ENCODE measurements at places on chromosomes 3 and 15.

DNA sequence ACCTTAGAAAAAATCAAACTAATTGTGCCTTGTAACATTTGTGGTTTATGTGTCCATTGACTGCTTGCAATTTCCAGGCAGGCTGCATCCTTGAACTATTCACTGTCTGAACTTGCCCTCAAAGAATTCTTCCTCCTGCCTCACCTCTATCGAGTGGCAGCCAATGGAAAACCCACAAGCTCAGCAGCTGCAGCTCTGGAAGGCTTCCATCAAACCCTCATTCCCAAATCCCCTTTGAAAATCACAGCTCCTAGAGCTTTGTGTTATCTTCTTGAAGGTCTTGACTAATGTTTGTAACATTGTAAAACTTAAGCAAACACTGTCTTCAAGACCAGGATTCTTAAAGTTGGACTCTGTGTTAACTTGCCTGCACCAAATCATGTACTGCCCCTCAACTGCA is 81.1 kb downstream of the FILIP1L start:
- no peak for DNase-seq

DNA sequence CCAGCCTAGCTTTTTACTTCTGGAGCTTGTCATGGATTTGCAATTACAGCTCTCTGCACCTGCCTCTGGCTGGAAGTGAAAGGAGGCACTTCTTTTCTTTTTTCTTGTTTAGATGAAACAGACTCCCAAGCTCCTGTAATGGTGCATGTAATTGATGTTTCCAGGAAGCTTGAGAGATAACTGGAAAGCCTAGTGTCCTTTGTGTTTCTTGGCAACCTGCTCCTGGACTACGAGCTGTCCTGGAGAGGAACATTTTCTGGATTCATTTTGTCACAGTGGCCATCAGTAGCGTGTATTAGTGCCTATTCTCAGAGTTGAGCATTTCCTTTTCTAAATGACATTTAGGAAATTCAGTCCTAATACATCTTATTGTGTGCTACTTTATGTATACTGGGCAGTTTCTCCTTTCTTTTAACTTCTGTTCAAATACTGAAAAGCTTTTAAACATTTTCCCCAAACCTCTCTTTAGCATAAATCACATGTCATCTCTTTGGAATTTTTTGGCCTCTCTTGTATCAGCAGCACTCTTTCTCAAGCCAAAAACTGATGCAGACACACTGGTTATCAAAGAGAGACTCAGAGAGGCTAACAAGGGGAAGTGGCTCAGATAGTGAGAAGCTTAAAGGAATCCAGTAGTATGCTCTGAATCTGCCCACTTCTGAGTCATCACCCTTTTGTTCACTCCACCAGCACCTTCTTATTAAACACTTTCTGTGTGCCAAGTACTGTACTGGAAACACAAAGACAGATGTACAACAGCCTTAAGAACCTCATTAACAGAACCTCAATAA is 62.6 kb upstream of the SLC2A2 start:
- DNase-seq = peak; percentile 48

DNA sequence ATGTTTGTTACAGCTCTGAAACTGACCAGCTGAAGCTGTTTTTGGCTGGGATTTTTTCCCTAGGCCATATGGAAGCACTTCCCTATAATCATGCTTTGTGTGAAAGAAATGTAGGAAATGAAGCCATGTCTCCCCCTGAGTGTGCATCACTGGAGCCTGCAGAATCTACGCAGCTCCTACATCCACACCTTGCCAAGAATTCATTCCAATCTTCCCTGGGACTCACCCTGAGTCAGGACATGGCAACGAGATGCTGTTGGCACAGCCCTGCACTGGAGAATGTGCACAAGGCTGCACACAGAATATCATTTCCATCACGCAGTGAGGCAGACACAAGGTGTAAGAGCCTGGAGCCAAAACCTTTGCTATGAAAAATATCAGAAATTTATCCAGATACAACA is 189.5 kb downstream of the ADAMTSL3 start:
- no peak for DNase-seq

- DNase-seq = no peak
Observed at GRCh38 chr3:178705925-178706324, 169.7 kb downstream of the KCNMB2 start.

DNA sequence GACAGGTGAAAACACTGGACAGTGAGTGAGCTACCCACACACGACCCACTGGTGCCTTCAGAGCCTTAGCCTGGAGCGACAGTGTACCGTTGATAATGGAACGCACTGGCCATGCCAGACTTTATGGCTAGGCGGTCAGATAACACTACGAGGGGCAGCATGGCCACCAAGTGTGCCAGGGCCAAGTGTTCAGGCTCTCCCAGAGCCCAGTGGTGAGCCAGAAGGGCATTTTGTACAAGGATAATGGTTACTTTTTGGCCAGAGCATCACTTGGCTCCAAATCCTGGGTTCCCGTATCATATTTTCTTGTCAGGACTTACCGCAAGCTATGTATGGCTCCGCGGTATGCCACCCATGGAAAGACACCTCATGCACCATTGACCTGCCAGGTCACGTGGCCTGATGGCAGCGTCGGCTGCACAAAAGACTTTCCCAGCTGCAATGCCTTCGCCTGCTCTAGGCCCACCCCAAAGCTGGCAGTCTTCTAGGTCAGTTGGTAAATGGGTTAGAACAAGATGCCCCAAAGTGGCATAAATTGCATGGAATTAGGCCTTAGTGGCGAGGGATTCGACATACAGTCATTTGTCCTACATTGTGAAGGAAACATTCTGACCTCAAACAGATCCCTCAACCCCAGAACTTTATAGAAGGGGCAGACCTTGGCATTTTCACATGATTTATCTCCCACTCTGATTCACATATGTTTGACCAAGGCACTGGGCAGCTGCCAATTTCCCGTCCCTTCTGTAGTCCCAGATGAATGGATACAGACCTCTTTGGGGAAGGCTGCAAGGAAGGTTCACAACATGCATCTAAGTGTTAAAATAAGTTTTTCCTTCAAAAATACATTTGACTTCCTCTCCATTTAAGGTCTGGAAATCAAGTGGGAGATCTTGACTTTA is 12.2 kb upstream of the SLC28A1 start:
- peak; percentile 37 for DNase-seq

DNA sequence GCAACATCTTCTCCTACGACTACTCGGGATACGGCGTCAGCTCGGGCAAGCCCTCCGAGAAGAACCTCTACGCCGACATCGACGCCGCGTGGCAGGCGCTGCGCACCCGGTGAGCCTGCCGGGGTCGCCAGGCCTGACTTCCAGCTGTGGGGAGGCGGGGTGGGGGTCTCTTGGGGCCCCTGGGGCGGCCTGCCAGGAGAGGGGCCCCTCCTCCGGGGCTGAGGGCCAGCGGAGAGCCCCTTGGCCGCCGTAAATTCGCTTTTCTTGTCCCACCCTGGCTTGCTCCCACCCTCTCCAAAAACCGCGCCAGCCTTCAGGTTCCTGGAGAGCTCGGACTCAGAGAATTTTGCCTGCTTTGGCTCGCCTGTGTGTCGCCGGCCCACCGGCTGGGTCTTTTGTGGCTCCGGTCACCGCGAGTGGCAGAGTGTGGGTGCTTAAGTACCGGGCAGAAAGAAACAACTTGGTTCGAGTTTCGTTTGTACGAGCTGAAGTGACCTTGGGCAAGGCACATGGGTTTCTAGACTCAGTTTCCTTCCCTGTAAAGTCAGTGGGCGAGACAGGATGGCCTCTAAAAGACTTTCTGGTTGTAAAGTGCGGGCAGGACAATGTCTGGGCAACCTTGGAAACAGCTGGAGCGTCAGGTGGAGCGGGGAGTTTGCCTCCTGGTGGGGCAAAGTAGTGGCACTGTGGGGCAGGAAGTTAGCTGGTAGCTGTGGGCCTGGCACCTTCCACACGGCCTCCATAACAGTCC is 976 bp downstream of the ABHD17C start:
- DNase-seq = peak; percentile 53

DNA sequence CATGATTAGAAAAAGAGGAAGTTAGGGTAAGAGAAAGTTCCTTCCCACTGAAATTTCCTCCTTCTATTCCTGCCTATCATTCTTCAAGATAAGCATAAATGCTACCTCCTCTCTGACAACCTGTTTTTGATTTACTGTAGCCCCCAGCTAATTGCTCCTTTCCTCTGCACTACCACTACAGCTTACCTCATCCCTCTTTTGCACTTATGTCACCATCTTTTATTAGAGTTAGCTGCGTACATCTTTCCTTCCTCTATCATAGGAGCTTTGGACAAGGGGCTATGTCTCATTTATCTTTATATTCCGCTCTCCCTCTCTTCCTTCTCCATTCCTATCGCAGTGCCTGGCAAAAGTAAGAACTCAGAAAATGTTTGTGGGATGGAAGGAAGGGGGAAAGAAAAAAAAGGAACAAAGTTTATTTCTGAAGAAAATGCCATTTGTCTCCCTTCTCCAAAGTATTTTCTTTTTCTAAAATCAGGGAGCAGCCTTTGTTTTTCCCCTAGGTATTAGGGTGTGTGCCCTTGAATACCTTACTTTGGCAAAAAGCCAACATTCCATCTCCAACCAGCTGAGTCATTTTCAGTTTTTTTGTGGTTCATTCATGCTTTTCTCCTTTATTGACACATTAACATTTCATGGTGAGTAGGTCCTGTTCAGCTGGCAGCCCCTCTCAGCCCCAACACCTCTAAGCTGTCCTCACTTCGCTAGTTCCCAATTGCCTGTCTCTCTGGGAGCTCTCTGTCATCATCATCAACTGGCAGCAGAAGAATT is 87.6 kb upstream of the SOX2 start:
- no peak for DNase-seq

DNA sequence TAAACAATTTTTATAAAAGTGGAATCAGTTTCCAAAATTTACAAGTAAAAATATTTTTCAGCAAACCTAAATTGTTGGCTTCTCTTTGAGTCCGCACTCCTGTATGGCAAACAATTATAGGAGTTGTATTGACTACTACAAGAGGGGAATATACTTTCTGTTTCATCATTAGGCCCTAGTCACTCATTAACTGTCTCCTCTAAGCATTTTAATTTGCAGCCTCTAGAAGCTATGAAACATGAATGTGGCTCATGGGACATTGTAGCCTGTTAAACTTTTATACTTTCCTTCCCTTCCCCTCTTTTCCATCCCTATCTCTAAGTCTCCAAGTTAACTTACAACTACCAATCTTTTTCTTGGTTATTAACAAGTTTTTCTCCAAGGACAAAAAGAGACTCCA is 58.9 kb upstream of the CBLB start:
- no peak for DNase-seq

DNA sequence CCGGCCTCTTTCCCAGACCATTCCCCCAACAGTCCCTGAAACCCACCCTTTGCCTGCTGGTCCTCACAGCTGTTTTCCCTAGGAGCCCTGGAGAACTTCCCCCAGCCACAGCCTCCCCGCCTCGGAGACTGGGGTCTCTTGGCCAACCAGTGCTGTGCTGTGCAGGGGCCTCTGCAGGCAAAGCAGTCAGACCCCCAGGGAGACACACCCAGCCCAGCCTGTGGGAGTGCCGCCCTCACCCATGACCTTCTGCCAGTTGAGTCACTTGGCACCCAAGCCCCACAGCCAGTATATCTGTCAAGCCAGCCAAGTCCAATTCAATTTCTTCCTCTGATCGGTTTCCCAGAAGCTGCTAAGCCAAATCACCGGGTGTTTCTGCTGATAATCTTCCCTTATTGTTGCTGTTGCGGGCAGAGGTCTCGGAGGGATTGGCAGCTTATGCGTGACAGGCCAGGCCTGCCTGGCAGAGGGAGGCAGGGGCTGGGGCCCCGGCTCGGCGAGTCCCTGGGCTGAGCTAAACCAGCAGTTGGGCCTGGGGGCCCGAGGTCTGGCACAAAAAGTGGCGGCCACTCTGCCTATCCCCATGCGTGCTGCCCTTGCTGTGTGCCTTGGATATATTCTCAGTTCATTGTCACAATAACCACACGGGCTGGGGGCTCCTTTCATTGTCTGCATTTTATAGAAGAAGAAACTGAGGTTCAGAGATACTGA is 65.6 kb upstream of the SLC6A1 start:
- no peak for DNase-seq

DNA sequence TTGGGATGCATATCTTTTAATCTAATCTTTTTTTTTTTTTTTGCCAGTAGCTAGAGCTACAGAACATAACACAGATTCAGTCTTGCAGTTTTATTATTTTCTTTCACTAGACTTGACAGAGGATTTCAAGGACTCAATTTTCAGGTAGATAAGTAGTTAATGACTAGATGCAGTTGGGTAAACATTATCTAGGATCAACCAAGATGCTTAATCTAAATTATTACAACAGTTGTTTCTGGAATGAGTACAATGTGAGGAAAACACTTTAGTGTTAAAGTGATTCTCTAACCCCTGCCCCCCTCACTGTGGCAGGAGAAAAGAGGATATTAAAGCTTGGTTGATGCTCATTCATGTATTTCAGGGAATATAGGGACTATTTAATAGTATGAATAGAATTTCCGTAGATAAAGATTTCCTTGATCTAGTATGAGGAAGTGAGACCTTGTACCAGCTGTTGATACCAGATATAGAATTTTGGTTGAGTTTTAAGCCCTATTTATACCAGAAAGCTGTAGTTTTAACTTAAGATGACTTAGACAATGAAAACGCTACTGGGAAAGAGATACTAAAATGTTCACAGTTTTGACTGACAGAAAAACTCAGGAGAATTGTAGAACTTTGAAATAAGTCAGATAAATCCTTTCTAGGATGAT is 389.0 kb upstream of the C2CD4B start:
- DNase-seq = no peak

DNA sequence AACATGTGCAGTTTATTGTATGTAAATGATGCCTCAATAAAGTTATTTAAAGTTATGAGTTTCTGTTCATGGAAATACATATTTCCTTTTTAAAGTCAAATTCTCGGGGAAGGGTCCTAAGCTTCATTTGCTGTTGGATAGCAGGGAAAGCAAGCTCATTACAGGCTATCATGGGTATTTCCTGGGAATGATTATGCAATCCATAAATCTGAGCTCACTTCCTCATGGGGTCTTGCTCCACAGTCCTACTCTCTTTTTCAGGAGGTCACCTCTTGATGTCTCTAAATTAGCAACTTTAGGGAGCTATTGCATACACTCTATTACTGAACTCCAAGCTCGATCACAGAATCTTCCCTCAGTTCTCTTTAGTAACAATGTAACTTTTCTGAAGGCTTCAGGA is 69.9 kb upstream of the TP63 start:
- DNase-seq = no peak

- no peak for DNase-seq
Observed at GRCh38 chr15:43899928-43900327, 73.1 kb downstream of the WDR76 start.

- DNase-seq = no peak
Observed at GRCh38 chr15:66740802-66741201, 38.8 kb downstream of the SMAD6 start.

- no peak for DNase-seq
Observed at GRCh38 chr3:14174483-14174882, 3.9 kb downstream of the XPC start.

DNA sequence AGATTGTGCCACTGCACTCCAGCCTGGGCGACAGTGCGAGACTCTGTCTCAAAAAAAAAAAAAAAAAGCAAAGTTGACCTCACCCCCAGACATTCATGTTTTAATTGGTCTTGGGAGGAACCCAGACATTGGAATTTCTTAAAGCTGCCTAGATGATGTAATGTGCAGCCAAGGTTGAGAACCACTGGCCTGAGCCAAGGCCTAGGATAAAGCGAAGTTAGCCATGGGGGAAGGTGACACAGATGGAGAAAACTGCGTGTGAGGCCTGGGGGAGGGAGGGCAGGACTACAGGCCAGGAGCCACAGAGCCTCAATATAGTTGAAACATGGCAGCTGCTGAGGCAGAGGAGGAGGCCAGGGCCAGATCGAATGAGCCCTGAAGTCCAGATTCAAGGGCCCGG is 21.0 kb downstream of the GLB1 start:
- DNase-seq = peak; percentile 26
